ENCODE measurements at places on chromosomes 1 and 21.

- DNase-seq = no peak
These were observed 34.5 kb downstream of the PROX1 start for GRCh38 chr1:214022229-214022791.

DNA sequence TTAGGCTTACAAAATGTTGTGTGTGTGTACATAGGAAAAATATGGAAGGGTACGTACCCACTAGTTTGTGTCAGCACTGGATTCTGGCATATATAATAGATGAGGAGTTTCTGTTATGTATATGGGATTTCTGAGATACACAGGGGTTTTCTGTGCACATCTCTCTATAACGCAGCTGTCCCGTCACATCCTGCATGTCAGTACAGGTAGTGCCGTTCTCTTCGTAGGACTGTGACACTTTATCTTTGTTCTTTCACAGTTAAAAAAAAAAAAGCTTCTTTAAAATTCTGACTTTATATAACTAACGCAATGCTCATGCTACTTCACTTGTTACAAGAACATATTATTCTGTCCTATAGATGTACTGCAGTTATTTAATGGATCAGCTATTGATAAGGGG is 42.9 kb downstream of the ADARB1 start:
- DNase-seq = no peak

- DNase-seq = no peak
These were observed 47.6 kb downstream of the PLPP3 start for GRCh38 chr1:56531624-56532349.

GRCh38 chr1:222546091-222546490 is 1.8 kb downstream of the HHIPL2 start:
- no peak for DNase-seq

GRCh38 chr1:15412843-15413242 is 3.2 kb downstream of the EFHD2 start:
- DNase-seq = no peak

- DNase-seq = no peak
These were observed 46.2 kb upstream of the SSX2IP start for GRCh38 chr1:84736445-84736844.

DNA sequence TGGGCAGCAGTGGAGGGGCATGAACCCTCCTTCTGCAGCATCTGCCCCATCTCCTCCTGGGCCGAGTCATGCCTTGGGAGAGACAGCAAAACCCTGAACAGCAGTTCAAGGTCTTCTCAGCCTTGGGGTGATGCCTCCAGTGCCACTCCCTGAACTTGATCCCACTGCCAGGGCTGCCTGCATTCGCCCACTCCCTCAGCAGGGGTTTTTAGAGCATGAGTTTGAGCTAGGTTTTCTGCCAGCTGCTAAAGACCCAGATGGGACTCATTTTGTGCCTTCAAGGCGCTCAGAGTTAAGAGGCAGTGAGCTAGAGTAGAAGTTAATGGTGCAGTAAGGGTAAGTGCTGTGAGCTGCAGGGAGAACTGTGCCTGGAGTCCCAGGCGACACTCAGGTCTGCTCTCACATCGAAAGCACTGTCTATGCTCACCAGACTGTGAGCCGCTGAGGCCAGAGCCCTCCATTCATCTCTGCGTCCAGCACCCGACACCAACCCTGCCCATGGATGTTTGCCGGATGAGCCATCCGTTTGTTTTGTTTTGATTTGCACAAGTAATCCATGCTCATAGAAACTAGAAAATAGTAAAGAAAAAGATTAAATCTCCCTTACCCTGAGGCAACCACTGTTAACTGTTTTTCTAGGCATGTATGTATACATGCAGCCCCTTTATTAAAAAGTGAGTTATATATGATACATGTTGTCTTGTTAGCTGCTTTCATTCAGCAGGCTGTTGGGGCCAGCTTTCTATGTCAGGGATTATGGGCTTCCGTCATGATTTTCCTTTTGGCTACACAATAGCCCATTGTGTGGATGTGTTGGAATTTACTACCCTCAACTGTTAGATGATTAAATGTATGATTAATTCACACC is 67.8 kb downstream of the VPS26C start:
- no peak for DNase-seq
